Left cardiac atrium (tissue), 4 donors: ENCODE measurements at places on chromosomes 2 and 18. TPM values are rescaled to one million over a fixed set of nuclear protein-coding genes. Genes with fewer than 3 reads are reported as not detected.

ANKRD29 gene
- total RNA-seq, result 8.5 TPM

BOK gene
- total RNA-seq, result 20.4 TPM

HEATR5B gene
- 11.6 TPM for total RNA-seq

ABCG5 gene
- total RNA-seq, result not detected

DNA sequence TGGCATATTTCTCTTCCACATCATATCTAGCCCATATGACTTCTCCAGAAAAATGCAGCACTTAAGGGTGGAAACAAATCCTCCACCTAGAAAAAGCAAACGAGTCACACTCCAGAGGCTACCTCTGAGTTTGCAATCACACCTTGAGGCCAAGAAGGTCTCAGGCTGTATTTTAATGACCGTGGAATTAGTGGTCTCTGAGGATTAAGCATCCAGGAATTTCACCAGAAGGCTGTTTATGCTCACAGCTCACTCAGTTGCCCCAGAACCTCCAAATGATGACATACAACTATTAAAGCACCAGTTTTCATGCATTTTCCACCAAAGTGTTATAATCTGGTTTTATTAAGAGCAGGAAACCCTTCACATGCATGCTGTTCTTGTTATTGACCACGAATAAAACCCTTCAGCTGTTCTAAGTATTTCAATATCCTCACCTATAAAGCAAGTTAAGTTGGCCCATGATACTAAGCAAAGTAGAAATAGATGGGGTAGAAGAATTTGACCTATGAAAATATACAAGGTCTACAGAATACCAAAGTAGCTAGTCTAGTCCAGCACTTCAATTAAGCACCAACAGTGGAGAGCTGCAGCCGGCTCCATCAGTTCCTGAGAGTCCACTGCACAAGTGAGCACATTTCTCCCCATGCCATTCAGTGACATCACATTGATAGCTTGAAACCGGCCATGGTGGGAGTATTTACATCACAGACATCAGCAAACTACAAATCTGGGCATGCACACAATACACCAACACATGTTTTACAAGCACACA is 39.5 kb upstream of the SLC14A1 start:
- DNase-seq, result no peak

- no peak for DNase-seq
Measured at GRCh38 chr18:65924904-65925303, 174.1 kb downstream of the CDH7 start.
